ENCODE measurements at places on chromosomes 12 and 14.
A peak's percentile ranks its signal among the peaks of the same experiment; 100 is the strongest.

- DNase-seq = no peak
Observed at GRCh38 chr12:109944561-109945359, 44.7 kb downstream of the TCHP start.

DNA sequence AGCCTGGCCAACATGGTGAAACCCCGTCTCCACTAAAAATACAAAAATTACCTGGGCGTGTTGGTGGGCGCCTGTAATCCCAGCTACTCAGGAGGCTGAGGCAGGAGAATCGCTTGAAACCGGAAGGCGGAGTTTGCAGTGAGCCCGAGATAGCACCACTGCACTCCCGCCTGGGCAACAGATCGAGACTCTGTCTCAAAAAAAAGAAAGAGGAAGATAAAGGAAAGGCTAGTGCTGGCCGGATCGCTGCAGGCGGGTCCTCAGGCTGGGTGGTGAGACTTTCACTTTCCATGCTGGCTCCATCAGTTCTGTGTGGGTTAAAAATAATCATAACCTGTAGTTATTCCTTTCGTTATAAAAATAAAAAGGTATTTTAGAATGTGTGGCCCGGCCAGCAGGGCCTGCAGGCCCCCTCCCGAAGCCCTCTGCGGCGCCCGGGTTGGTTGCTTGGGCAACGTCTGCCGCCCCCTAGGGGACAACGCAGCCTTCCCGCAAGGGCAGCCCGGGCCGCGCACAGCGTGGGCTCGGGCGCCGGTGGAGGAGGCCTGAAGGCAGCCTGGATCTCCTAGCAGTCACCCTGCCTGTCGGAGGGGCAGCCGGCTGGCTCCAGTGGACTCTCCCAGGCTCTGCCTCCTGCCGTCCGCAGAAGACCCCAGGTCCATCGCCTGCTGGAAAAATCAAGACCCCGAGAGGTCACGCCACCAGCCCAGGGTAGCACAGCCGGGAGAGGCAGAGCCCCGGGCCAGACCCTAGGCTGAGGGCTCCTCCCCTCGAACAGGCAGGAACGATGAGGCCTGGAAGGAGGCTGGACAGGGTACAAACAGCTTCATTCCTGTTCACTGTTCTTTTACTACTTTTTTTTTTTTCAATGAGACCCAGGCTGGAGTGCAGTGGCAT is 5.0 kb upstream of the SLC25A47 start:
- DNase-seq = peak; percentile 80

- DNase-seq = no peak
Observed at GRCh38 chr12:113062502-113063395, 6.2 kb downstream of the DTX1 start.

- DNase-seq = no peak
Observed at GRCh38 chr12:73445658-73446324, 1091.8 kb upstream of the ATXN7L3B start.

GRCh38 chr12:19002216-19002615 is 127.3 kb upstream of the PLEKHA5 start:
- DNase-seq = no peak
